Activated CD8-positive, alpha-beta T cell treated with anti-CD3 and anti-CD28 coated beads, Interleukin-2, amount 10 ng/mL, durations not matched to agents 7 days and 5 days (primary cell): ENCODE measurements at places on chromosomes 1 and 21. TPM values are rescaled to one million over a fixed set of nuclear protein-coding genes. Genes with fewer than 3 reads are reported as not detected.
A peak's percentile ranks its signal among the peaks of the same experiment; 100 is the strongest.

The SDE2 gene
- total RNA-seq = 15.4 TPM

The MYCL gene
- not detected for total RNA-seq

The FCER1G gene
- total RNA-seq = 12.0 TPM

The CFH gene
- 1.7 TPM for total RNA-seq

The PUM1 gene
- 94.9 TPM for total RNA-seq

The CD1D gene
- total RNA-seq = not detected

The SPRR3 gene
- not detected for total RNA-seq

The KRTAP11-1 gene
- total RNA-seq = not detected

The RAB42 gene
- not detected for total RNA-seq

GRCh38 chr1:78329475-78329874 is 161.3 kb upstream of the PTGFR start:
- DNase-seq = no peak
- H3K4me1 ChIP-seq = no peaks in the 10 kb centered on the region
- H3K36me3 ChIP-seq = no peaks in the 10 kb centered on the region
- no peak overlapping the region for H3K4me3 ChIP-seq
- no peak overlapping the region for H3K27ac ChIP-seq

GRCh38 chr1:218226005-218226404 is 59.1 kb upstream of the RRP15 start:
- H3K4me1 ChIP-seq = no peaks in the 10 kb centered on the region
- no peak overlapping the region for H3K27ac ChIP-seq
- no peaks in the 10 kb centered on the region for H3K27me3 ChIP-seq
- H3K4me3 ChIP-seq = no peak overlapping the region

GRCh38 chr1:68770817-68771216 is 273.9 kb upstream of the DEPDC1 start:
- no peaks in the 10 kb centered on the region for H3K36me3 ChIP-seq
- H3K4me1 ChIP-seq = no peaks in the 10 kb centered on the region
- H3K4me3 ChIP-seq = no peak overlapping the region
- H3K27me3 ChIP-seq = no peaks in the 10 kb centered on the region
- no peak overlapping the region for H3K27ac ChIP-seq

DNA sequence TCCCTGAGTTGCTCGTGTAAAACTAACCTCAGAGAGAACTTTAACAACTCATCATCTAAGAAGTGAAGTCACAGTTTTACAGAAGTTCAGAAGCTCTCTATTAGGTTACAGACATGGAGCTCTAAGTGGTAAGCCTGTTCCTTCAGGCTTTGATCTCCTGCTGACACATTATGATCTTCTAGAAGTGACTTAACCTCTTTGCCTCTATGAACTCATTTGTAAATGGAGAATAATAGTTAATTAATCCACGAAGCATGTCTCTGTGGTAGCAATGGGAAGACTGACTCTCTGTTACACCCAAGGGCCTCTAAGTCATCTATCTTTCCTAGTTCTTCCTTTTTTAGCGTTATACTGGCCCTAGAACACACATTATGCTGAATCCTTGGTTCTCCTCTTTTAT is 157.9 kb upstream of the NRIP1 start:
- no peak overlapping the region for H3K4me3 ChIP-seq
- no peaks in the 10 kb centered on the region for H3K27me3 ChIP-seq
- H3K27ac ChIP-seq = no peak overlapping the region
- no peaks in the 10 kb centered on the region for H3K4me1 ChIP-seq
- DNase-seq = no peak

- DNase-seq = no peak
- H3K27me3 ChIP-seq = peaks cover 14% of the 10 kb centered on the region
- no peaks in the 10 kb centered on the region for H3K4me1 ChIP-seq
- no peak overlapping the region for H3K27ac ChIP-seq
These were observed 14.1 kb upstream of the TRAPPC10 start for GRCh38 chr21:43997766-43998742.

GRCh38 chr1:57586842-57587241 is 163.0 kb upstream of the DAB1 start:
- DNase-seq = no peak
- no peak overlapping the region for H3K4me3 ChIP-seq
- no peak overlapping the region for H3K27ac ChIP-seq
- no peaks in the 10 kb centered on the region for H3K36me3 ChIP-seq

GRCh38 chr1:26789931-26790330 is 2.2 kb downstream of the PIGV start:
- no peaks in the 10 kb centered on the region for H3K27me3 ChIP-seq
- peaks cover 70% of the 10 kb centered on the region for H3K4me1 ChIP-seq
- peaks cover 45% of the 10 kb centered on the region for H3K36me3 ChIP-seq
- peak overlapping the region; percentile 84 for H3K4me3 ChIP-seq
- H3K27ac ChIP-seq = peak overlapping the region; percentile 100
- no peak for DNase-seq

- peaks cover 18% of the 10 kb centered on the region for H3K27me3 ChIP-seq
- DNase-seq = peak; percentile 61
- H3K27ac ChIP-seq = peak overlapping the region; percentile 76
- peak overlapping the region; percentile 42 for H3K4me3 ChIP-seq
- no peaks in the 10 kb centered on the region for H3K36me3 ChIP-seq
- peaks cover 40% of the 10 kb centered on the region for H3K4me1 ChIP-seq
These were observed 7.0 kb upstream of the GPR88 start for GRCh38 chr1:100530880-100531487.

DNA sequence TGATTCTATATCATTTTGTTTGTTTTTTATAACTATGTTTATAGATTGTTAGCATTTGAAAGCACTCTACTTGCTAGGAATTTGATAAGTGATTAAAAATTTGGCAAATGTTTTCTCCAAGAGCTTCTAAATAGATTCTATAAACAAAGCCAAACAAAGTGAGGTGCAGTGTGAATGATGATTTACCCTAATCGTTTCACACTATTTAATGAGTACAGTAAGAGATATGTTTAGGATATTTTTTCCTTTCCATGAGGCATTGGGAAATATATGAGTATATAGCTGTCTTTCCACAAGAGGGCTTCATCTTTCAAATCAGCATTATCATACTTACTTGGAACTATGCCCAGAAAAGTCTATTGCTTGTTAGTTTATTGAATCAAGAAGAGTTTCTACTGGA is 277.0 kb upstream of the BRINP3 start:
- no peaks in the 10 kb centered on the region for H3K4me1 ChIP-seq
- H3K4me3 ChIP-seq = no peak overlapping the region
- H3K36me3 ChIP-seq = no peaks in the 10 kb centered on the region
- no peaks in the 10 kb centered on the region for H3K27me3 ChIP-seq
- H3K27ac ChIP-seq = no peak overlapping the region

- no peak overlapping the region for H3K4me3 ChIP-seq
- no peaks in the 10 kb centered on the region for H3K27me3 ChIP-seq
- H3K36me3 ChIP-seq = no peaks in the 10 kb centered on the region
These were observed 18.8 kb downstream of the ADGRB2 start for GRCh38 chr1:31745096-31745945.

- no peak overlapping the region for H3K4me3 ChIP-seq
- H3K36me3 ChIP-seq = no peaks in the 10 kb centered on the region
- no peaks in the 10 kb centered on the region for H3K4me1 ChIP-seq
These were observed 344.5 kb downstream of the LMX1A start for GRCh38 chr1:165011991-165012531.

GRCh38 chr1:40980068-40980452 is 564 bp downstream of the CTPS1 start:
- H3K4me3 ChIP-seq = peak overlapping the region; percentile 87
- H3K27me3 ChIP-seq = no peaks in the 10 kb centered on the region
- no peak for DNase-seq
- H3K27ac ChIP-seq = peak overlapping the region; percentile 93

DNA sequence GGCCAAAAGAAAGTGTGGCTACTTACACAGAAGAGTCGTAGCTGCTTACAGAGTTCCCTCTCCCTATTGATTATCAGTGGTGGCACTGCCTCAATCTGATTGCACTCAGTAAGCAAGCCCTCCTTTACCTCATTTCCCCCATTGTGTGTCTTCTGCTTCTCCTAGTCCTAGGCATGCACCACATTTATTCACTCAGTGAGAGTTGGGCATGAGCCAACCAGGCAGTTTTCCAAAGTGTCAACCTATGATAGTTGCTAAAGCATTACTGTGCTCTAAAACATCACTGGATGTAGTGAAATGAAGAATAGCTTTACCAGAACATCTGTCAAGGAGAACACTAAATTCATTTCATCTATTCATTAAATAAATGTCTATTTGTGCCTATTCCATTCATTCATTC is 19.3 kb downstream of the GJA5 start:
- peaks cover 2% of the 10 kb centered on the region for H3K27me3 ChIP-seq
- DNase-seq = no peak
- H3K36me3 ChIP-seq = no peaks in the 10 kb centered on the region
- H3K27ac ChIP-seq = no peak overlapping the region

DNA sequence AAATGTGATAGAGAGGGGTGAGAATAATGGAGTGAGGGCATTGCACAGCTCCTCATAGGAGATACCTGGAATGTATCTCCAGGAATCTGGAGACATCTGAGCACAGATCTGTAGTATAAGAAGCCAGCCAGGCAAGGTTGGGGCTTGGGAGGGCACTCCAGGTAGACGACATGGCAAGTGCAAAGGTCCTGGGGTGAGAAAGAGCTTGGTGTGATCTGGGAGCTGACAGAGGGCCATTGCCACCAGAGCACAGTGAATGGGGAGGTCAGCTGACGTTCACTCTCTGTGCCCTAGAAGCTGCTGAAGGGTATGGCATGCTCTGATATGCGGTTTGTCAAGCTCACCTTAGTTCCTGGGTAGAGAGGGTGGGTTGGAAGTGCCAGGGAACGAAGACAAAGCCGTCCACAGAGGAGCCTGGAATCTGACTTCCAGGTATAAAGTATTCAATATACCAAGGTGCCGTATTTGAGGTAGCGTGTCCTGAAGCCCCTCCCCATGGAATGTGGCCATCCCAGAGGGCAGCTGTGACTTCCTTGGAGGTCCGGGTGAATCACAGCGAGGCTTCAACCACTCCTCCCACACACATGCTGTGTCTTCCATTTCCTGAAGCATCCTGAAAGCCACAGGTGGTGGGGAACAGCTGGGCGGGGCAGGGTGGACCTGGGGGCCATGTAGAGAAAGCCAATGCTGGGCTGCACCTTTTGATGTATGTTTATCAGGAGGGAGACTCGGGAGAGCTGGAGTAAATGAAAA is 182.7 kb upstream of the KLHDC7A start:
- H3K27ac ChIP-seq = no peak overlapping the region
- H3K27me3 ChIP-seq = peaks cover 6% of the 10 kb centered on the region

DNA sequence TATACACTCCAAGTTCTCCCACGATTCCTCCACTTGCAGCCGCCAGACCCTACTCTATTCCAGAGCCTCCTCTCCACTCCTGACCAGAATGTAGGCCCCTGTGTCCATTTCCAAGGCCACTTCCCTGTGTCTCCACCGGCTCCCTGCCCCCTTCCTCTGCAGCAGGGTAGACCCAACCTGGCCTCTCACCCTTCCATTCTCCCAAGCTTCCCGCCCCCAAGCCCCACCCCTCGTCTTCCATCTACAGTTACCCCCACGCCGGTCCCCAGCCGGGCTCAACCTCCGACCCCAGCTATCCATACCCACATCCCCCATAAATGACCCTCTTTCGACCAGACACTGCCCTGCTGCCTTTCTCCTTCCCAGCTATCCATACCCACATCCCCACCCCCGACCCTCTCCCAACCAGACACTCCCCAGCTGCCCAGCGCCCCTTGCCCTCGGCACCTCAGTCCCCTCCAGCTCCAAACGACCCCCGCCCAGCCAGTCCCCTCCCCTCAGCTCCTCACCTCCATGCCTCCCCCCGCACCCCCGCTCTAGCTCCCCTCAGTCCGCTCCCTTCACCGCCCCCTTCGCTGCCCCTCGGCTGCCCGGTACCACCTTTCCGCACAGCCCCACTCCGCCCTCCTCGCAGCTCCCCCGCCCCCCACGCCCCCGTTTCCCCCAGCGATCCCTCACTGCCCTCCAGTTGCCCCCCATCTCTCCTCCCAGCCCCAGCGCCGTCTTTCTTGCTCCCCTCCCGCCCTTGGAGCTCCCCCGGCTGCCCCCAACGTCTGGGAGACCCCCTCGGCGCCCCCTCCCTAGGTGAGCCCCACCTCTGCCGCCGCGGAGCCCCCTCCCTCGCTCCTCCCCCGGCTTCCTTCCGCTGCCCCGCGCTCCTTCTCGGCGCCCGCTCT is 670 bp downstream of the RAB3B start:
- H3K27ac ChIP-seq = no peak overlapping the region
- H3K36me3 ChIP-seq = no peaks in the 10 kb centered on the region
- no peak for DNase-seq
- peak overlapping the region; percentile 20 for H3K4me3 ChIP-seq

GRCh38 chr21:39110431-39110830 is 72.8 kb downstream of the PSMG1 start:
- H3K27me3 ChIP-seq = peaks cover 3% of the 10 kb centered on the region
- no peak overlapping the region for H3K27ac ChIP-seq
- no peaks in the 10 kb centered on the region for H3K4me1 ChIP-seq
- H3K4me3 ChIP-seq = no peak overlapping the region
- no peak for DNase-seq
- H3K36me3 ChIP-seq = no peaks in the 10 kb centered on the region

- H3K36me3 ChIP-seq = no peaks in the 10 kb centered on the region
- no peak overlapping the region for H3K27ac ChIP-seq
- no peak overlapping the region for H3K4me3 ChIP-seq
- no peak for DNase-seq
- no peaks in the 10 kb centered on the region for H3K4me1 ChIP-seq
These were observed 191.1 kb upstream of the FGGY start for GRCh38 chr1:59105548-59106507.

DNA sequence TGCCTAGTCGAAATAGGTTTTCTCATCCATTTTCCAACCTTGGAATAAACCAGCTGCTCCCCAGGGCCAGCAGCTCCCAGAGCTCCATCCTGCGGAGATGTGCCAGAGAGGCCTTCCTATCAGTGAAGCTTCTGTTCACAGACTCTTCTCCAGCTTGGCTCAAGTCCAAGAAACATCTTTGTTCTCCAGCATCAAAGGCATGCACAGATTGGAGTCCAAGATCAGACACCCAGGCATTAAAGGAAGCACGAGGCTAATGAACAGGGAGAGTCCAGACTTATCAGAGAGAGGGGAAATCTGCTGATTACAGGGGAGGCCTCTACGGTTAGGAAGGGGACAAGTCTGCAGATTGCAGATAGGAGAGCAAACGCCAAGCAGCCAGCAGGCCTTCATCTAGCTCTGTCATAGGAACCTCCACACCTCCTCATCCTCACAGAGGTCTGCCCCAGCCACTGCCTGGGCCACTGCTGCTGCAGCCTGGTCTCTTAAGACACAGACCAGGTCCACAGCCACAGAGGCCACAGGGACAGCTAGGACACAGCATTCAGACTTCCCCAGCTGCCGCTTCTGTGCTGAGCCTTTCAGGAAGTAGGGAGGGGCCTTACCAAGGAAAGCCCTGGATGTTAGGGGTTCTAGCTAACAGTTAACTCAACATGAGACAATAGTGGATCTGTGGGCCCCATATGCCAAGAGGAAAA is 3.4 kb downstream of the PRR9 start:
- H3K27ac ChIP-seq = no peak overlapping the region
- H3K4me1 ChIP-seq = peaks cover 4% of the 10 kb centered on the region
- H3K27me3 ChIP-seq = peaks cover 13% of the 10 kb centered on the region

DNA sequence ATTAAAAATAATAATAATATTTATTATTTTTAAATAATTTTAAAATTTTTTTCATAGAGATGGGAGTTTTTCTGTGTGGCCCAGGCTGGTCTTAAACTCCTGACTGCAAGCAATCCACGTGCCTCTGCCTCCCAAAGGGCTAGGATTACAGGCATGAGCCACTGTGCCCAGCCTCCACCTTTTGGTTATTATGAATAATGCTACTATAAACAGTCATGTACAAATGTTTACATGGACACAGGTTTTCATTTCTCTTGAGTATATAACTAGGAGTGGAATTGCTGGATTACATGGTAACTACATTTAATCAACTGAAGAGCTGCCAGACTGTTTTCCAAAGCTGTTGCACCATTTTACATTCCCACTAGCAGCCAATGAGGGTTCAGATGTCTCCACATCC is 103.2 kb upstream of the DMRTA2 start:
- no peak overlapping the region for H3K4me3 ChIP-seq
- H3K27me3 ChIP-seq = no peaks in the 10 kb centered on the region
- no peak for DNase-seq
